ENCODE measurements at places on chromosomes 7 and 10.

GRCh38 chr10:3395458-3395861, 222.9 kb upstream of the PITRM1 start:
- DNase-seq, result no peak

DNA sequence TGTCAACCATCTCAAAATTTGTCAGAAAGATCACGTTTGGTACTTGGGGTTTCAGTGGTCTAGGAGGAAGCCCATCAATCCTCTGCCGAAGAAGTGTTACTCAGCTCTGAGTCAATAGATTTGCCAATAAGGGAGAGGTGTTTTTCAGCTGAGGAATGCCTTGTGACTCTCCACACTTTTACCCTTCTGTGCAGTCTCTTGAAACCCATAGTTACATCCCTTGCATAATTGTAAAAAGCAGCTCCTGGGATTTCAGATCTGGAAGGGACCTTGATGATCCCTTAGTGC, 47.5 kb downstream of the INSYN2A start:
- DNase-seq, result peak; percentile 78

DNA sequence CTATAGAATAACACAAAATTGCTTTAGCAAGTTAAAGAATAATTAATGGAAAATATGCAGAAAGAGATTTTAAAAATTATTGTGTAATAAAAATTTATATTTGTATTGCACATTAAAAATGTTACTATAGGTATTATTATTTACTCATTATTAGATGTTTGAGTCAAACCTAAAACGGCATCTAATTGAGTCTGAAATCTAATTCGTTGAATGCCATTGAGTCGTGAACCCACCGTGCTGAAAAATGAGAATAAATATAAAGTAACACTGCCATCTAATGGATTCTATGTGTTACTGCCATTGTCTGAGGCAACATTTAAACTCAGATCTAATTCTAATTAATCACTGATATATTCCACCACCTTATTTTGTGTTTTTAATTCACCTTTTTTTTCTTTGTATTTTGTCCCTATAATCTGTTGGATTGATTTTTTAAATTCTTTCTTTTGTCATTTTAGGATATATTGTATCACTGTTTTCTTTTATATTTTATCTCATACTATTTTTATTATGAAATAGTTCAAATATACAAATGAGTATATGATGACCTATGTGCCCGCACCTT, 62.2 kb downstream of the SAMD9 start:
- peak; percentile 38 for DNase-seq

GRCh38 chr10:98361131-98362025, 53.6 kb downstream of the PYROXD2 start:
- peak; percentile 92 for DNase-seq

GRCh38 chr10:101144053-101144452, 13.0 kb downstream of the TLX1 start:
- no peak for DNase-seq

- no peak for DNase-seq
Measured at GRCh38 chr10:91090761-91091529, 129.5 kb upstream of the PCGF5 start.

- DNase-seq, result no peak
Measured at GRCh38 chr10:27319752-27320431, 79.3 kb upstream of the ACBD5 start.

DNA sequence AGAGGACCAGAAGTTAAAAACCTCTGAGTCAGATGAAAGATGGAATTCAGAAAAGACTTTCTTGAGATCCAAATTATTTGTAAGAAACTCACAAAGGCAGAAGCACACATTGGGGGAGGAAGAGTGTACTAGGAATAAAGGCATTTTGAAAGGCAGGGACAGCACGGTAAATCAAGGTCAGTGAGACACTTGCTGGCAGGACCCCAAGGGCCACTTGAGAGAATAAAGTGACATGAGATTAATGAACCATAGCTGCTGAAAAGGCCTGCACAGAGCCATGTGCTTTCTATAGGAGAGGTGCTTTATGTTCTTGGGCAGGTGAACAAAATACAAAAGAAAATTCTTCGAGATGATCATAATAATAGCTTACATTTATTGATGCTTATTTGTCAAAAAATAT, 929.9 kb upstream of the MBL2 start:
- no peak for DNase-seq

GRCh38 chr7:74525881-74526280, 72.2 kb downstream of the GTF2IRD1 start:
- DNase-seq, result no peak

DNA sequence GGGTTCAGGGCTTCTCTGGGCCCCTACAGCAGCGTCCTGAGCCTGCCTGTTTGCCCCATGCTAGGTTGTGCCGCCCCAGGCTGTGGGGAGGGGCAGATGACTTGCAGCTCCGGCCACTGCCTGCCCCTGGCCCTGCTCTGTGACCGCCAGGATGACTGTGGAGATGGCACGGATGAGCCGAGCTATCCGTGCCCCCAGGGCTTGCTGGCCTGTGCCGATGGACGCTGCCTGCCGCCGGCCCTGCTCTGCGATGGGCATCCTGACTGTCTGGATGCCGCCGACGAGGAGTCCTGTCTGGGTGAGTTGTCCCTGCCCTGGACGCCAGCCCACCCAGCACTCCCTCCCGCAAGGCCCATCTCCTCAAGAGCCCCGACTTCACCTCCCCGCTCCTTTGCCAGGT, 15.7 kb upstream of the ZNF467 start:
- DNase-seq, result no peak

DNA sequence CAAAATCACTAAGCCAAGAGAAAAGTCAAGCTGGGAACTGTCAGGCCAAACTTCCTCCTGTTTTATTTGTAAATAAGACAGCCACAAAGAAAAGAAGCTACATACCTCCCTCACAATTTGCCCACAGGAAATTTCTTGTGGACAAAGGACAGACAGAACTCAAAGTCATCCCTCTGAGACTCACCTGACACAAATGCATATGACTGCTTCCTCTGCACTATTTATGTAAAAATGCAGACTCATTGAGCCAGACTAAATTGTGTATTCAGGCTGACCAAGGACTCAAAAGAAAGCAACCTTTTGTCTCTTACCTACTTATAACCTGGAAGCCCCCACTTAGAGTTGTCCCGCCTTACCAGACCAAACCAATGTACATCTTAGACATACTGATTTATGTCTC, 11.8 kb downstream of the TOMM7 start:
- DNase-seq, result no peak

GRCh38 chr10:131775433-131775832, 125.4 kb upstream of the PPP2R2D start:
- DNase-seq, result no peak

- no peak for DNase-seq
Measured at GRCh38 chr10:110434489-110435096, 63.1 kb upstream of the DUSP5 start.

- DNase-seq, result no peak
Measured at GRCh38 chr10:103077491-103078308, 115.4 kb downstream of the NT5C2 start.

DNA sequence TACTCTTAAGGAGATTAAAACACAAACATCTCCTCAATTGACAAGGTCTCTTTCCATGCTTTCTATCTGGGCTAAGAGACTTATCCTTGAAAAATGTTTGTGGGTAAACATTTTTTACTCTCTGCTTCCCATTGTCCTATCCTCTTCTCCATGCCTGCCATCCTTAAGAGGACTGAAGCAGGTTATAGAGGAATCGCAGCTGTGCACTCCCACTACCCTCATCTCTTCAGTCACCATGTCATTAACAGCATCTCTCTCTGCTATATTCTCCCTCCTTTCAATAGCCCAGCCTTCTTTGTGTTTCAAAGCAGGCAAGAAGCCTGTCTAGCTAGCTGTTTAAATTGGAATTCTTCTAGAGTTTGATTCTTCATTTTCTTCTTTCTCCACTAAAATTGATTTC, 22.6 kb downstream of the COL1A2 start:
- DNase-seq, result no peak

GRCh38 chr7:7323921-7324320, 141.6 kb downstream of the C1GALT1 start:
- no peak for DNase-seq

DNA sequence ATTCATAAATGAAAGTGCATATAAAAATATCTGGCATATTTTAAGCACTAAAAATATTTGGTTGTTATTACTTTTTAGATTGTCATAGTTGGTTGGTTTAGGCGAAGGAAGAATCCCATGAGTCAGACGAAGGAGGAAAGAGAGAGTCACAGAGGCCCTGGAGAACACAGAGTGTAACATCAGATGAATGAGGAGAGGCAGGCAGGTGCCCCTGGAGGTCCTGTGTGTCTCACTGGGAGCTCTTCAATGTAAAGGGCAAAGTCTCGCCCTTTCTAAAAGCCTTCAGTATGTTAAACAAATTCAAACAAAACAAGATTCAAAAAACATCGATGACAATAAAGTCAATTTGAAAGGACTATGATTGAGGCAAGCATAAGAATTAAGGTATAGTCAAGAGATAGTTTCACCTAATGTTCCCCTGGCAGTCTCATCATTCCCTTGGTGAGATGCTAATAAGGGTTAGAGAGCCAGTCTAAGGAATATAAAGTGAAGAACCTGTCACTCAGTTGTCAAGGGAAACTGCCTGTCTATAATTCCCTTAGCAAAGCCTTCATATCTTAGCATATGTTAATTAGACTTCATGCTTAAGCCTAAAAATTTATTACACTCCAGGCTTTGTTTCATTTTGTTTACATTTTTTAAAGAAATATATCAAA, 194.3 kb downstream of the TPK1 start:
- DNase-seq, result no peak

GRCh38 chr10:49615721-49616120, 1.9 kb downstream of the CHAT start:
- DNase-seq, result no peak

GRCh38 chr7:114310345-114311110, 104.1 kb upstream of the FOXP2 start:
- no peak for DNase-seq

GRCh38 chr10:62735464-62736167, 68.9 kb upstream of the ADO start:
- peak; percentile 21 for DNase-seq

DNA sequence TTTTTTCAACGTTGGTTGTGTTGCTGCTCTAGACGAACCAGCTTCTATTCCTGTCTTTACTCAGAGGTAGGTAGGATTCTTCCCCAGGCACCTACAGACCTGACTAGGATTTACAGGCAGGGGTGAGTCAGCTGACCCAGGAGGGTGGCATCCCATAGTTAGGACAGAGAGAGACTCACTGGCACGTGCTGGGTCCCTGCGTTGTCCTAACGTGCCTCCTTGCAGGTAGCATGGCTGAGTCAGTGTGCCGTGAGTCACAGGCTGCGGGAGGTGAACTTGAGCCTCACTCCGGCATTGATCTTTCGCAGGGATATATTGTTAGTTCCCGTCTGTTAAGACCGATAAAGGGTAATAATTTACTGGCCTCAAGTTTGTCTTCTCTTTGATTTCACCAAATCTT, 96.5 kb downstream of the PFKFB3 start:
- no peak for DNase-seq

DNA sequence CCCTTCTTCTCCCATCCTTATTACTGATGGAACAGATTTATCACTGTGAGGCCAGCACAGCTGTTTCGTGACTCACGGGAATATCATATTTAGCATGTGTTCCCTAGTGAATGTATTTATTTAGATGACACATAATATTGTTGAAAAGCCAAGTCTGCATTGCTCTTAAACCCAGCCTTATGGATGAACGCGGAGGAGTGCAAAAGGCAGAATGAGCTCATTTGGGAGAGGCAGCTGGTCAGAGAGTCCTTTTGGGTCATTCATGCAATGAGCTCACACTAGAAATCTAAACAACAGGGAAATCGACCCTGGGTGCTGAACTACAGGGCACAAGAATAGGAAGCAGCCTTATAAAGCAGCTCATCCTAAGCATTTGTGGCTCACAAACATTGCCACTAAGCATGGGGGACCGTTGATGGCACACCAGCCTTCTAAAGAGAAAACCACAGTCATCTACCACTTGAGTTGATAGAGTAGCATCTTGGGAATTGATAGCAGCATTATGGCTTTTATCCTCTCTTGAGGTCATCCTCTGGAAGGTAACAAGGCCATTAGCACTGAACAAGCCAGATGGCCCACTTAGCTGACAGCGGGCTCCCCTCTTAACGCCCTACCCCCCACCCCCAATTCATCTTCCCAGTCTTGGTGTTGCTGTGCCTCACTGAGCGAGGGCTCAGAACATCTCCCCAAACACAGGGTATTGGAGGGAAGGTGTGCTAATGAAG, 32.9 kb upstream of the SDK1 start:
- peak; percentile 32 for DNase-seq

DNA sequence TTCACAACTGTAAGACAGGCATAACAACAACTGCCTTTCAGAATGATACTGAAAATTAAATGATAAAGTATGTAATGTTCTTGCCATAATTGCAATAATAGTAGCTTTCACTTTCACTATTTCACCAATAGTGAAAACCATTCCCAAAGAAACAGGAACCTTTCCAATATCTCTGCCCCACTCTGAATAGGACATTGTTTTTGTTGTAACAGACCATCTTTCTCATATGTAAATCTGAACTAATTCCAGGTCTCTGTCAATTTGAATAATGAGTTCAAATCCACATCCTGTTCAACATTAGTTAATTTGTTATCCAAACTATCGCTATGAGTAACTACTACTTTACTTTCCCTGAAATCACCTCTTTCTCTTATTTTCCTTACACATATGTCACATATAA, 148.0 kb downstream of the LRRN3 start:
- DNase-seq, result no peak

DNA sequence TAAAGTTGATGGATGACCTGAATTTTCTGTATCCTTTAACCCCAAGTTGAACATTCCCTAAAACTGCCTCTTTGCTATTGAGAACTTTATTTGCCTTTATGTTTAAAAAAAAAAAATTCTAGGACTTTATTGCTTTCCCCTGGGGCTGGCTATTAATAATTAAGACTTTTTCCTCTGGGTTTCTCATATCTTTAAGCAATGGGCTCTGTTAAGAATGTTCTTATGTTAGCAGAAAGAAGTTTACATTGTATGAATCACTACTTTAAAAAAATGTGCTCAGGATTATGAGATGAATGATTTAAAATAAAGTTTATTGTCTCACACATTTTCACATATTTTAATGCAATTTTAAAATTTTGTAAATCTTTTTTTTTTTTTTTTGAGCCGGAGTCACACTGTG, 19.5 kb downstream of the TAX1BP1 start:
- no peak for DNase-seq

GRCh38 chr7:149027611-149028345, 527 bp downstream of the PDIA4 start:
- no peak for DNase-seq

- no peak for DNase-seq
Measured at GRCh38 chr7:131145026-131145425, 182.7 kb upstream of the MKLN1 start.

DNA sequence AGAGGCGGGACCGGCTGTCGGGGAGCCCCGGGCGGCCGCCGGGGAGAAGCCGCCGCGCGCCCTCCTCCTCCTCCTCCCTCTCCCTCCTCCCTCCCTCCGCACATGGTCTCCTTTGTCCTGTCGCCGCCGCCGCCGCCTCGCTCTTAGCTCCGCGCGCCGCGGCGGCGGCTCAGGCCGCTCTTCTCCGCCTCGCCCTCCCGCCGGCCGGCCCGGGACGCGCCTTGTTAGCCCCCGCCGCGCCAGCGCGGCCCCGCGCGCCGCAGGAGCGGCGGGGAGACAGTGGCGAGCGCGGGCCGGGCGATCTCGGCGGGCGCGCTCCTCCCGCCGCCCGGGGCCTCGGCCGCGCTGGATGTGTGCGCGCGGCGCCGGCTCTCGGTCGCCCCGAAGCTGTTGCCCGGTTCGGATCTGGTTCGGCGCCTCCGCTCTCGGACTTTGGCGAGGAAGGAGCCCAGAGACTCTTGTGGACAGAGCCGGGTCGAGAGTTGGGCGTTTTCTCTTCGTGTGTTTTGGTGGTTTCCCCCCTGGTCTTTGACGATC, 437.4 kb upstream of the GALNT17 start:
- DNase-seq, result no peak

- no peak for DNase-seq
Measured at GRCh38 chr7:13421776-13422175, 567.7 kb downstream of the ETV1 start.

Measured in fibroblast of skin of left quadriceps (primary cell).